ENCODE measurements at places on chromosomes 4 and X.

GRCh38 chr4:121654738-121655137 lies 42.0 kb downstream of the ANXA5 start:
- no peak for DNase-seq

DNA sequence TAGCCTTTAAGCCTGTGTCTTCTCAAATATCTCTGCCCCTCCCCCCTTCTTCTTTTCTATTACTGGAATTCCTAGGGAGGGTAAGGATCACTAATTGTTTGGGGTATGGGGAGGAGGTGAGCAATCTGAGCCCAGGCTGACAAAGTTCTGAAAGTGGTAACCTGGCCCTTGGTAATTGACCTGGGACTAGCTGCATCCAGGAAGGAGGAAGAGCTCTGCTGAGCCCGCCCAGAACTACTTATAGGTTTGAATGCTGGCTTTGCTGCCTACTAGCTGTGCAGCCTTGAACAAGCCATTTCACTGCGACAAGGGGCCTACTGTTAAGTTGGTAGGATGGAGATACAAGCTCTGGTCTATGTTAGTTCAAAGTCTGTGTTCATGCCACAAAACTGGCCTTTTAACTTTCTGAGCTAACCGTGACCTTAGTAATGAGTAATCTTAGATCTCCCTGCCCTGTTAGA lies 37.8 kb downstream of the DGKK start:
- no peak for DNase-seq

DNA sequence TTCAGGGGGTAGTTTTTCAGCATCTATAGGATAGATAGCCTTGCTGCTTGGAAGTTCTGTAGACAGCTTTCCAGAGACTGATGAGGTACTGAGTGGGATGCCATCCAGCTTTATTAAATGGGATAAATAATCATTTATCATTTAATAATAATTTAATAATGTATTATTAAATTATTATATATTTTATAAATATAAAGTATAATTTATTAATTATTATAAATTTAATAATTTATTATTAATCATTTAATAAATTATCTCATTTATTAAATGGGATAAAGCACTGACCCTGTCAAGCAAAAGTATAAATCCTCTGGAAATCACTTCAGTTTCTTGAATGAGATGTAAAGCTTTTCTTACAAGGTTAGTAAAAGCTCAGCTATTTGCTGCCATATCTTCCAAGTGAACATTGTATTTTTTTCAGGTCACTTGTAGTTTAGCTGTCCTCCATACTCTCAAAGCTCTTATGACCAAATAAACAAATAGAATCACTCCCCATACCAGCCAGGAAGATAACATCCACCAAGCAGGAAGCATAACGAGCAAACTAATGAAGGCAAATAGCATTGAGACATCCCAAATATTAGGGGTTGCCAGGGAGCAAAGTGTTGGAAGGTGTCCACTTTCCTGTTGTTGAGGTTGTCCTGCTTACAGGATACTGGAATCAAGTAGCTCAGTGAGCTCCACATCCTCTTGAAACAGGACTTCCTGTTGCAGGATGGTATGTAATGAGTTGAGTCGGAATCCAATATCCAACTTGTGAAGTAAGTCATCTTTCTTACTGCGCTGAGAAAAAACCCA lies 88.9 kb downstream of the ZNF674 start:
- no peak for DNase-seq

DNA sequence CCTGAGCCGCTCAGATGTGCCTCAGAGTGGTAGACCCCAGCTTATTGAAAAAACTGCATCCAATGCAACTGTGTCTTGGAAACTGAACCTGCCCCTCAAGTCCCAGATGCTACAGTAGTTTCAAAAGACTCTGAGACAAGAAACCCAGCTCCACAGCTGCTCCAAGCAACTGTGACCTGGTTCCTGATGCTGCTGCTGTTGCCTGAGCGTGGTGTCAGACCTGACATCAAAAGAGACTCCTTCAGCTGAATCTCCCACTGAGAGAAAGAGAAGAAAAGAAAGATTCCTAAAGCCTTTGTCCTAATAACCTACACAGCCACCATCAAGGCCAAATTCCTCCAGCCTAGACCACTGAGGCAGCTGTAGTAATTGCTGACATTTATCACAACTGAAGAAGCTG lies 630.1 kb downstream of the STIM2 start:
- DNase-seq = no peak

- no peak for DNase-seq
Observed at GRCh38 chrX:64198036-64198435, 7.5 kb downstream of the AMER1 start.

DNA sequence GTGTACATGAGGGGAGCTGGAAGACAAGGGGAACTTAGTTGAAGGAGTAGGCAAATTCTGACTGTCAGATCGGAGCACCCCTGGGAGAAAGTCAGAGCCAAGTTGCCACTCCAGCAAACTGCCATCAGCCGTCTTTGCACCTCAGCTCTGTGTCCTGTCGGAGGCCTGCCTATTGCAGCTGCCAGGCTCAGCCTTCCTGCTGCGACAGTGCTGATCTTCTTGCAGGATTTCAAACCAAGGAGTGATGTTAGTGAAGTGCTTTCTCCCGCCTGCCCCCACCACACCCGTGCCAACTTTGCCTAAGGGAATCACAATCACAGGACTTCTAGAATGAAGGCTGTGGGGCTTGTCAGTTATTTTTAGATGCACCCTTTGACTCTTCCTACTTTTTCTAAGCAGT lies 185.3 kb downstream of the KIT start:
- DNase-seq = no peak

- no peak for DNase-seq
Observed at GRCh38 chrX:32618154-32618553, 593.2 kb downstream of the DMD start.

GRCh38 chr4:137597752-137598430 lies 65.6 kb upstream of the PCDH18 start:
- DNase-seq = no peak

- no peak for DNase-seq
Observed at GRCh38 chr4:59920416-59920815, 1279.7 kb upstream of the ADGRL3 start.

GRCh38 chr4:1547856-1548826 lies 136.0 kb downstream of the FAM53A start:
- DNase-seq = no peak

DNA sequence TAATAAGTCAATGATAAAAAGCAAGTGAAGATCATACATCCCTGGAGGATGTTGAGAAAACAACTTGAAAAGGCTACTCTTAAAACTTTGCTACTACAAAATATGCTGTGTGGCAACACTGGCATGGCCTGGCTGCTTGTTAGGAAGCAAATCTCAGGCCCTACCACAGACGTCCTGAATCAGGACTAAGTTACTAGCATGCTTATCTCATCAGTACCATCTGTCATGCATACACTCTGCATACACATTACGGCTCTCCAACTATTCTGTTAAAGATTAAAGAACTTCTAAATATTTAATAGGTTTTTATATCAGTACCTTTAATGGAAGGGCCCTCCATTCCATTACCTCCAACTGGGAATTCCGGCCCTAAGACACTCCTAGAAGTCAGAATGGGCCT lies 8.2 kb downstream of the PAPSS1 start:
- DNase-seq = no peak

DNA sequence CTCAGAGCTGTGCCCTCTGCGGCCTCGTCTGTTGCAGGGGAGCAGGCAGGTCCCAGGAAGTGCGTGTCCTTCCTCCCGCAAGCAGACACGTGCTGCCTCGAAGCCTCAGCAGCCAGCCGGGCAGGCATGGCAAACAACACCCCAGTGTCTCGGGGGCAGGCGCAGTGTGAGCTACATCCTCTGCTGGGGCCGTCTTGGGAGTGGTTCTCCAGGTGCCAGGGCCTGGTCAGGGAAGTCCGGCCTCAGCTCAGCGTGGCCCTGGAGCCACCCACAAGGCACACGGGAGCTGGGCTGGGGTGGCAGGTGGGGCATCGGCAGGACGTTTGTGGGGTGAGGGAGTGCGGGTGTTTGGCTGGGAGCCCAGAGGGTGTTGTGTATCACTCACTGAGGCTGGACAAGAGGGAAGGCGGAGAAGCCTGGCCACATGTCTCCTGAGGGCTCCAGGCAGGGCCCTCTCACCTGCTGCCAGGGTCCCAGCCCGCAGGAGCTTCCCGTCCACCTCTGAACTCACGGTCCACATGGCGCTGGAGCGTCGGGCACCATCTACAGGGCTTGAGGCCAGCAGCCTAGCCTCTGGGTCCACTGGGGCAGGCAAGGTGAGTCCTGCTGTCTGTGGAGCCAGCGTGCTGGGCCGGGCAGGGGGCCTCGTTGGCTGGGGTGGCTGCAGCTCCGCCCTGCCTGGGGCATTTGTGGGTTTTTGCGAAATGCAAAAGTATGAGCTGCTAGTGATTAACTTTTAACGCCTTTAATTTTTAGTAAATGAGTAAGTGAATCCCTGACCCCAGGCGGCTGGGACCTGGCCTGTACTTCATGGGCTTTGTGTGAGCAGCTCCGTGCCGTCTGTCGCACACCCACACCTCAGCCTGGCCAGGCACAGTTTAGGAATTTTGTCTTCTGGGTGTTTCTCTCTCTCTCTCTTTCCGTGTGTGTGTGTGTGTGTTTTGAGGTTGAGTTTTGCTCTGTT lies 17.3 kb upstream of the UVSSA start:
- DNase-seq = no peak

DNA sequence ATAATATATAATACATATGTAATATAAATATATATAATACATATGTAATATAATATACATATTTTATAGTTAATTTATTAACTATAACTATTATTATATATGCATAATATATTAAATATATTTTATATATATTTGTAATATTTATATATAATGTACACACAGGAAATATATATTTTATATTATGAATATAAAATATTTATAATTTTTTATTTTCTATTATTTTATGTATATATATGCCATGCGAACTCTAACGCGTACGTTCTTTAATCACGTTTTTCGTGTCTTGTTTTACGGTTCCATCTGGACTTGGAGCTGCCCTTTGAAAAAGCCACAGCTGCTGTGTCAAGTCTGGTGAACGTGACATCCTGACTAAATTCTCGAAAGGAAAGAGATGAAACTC lies 332.1 kb downstream of the ASMT start:
- DNase-seq = no peak

DNA sequence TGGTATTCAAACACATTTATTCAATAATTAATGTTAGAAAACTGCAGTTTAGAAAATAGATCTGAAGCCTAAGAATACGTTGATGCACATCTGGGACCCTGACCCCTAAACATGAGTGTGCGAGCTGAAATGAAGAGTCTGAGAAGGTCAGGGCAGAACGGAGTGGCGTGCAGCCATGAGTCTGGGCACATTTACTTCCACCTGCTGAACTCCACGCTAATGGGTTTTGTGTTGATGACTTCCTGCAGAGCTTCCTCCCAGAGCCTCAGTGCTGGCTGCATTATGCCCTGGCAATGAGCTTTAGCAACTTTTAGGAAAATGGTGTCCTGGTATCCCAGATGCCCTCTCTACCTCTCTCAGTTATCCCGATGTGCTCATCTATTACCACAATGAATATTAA lies 53.1 kb downstream of the FAM114A1 start:
- no peak for DNase-seq

GRCh38 chr4:149823769-149824221 lies 8.2 kb upstream of the IQCM start:
- peak; percentile 79 for DNase-seq

- DNase-seq = no peak
Observed at GRCh38 chr4:128454881-128455280, 167.3 kb upstream of the PGRMC2 start.

DNA sequence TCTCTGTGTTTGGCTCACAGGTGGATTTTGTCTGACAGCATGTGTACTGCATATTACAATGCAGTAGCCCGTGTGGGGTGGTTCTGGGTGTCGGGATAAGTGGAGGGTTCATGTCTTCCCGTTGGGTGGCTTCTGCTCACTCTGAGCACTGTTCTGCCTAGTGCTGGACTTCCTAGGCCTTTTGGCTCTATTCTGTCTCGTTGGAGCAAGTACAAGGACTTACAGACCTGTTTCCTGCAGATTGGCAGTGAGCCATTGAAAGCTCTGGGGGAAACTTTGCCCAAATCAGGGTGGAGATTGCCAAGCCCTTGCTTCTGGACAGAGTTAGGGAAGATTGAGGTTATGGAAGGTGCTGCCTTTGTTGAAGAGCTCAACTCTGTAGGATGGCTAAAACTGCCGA lies 91.1 kb upstream of the SLC4A4 start:
- DNase-seq = no peak

DNA sequence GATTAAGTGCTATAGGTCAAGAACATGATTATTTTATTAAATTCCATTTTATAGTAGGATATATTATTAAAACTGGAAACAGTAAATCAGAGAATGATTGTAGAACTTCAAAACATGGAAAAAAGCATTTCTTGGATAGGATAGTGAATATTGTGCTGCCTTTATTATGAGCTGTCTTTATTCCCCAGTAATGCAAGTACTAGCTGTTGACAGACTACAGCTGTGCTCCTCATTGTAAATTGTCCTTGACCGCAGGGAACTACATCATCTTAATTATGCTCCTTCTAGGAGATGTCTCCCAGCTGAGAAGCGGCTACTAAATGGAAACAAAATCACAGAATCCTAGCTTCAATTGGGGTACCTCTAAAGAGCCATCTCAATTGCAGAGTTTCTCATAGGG lies 1457.2 kb upstream of the PCDH7 start:
- no peak for DNase-seq

DNA sequence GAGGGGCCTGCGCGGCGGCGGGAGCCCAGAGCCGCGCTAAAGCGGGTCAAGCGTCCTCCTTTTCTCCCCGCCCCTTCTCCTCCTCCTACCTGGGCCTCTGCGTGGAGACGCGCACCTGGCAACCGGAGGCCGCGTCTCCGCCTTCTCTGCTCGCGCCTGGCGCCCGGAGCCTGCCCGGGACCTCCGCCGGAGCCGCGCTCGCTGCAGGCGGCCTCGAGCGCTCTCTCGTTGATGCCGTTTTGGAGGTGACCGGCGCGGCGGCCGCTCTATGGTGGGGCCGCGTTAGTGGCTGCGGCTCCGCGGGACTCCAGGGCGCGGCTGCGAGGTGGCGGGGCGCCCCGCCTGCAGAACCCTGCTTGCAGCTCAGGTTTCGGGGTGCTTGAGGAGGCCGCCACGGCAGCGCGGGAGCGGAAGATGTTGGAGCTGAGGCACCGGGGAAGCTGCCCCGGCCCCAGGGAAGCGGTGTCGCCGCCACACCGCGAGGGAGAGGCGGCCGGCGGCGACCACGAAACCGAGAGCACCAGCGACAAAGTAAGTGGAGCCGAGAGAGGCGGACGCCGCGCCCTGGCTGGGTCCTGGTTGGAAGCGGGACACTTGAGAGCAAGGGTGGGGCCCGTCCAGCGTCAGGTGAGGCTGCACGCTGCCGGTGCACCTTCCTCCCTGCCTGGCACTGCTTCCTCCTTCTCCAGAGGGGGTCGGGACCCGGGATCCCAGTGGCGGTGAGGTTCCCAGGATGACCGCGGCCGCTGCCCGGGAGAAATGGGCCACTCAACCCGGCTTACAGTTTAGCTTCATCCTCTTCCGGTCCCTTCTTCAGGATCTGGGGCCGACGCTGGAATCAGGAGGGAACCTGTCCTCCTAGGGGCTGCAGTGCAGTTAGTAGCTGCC lies at the start of gene CDS1:
Gene CDS1 (plus strand): TSS at position 140 of the 888 bp plus-strand sequence. CDS start 275 bp downstream, at position 415.
- no peak for DNase-seq

GRCh38 chr4:26082565-26082964 lies 168.5 kb downstream of the SMIM20 start:
- no peak for DNase-seq
